ENCODE measurements at places on chromosomes 11 and 22.
A peak's percentile ranks its signal among the peaks of the same experiment; 100 is the strongest.

GRCh38 chr22:27801202-27801615, 347 bp downstream of the MN1 start:
- DNase-seq: no peak

DNA sequence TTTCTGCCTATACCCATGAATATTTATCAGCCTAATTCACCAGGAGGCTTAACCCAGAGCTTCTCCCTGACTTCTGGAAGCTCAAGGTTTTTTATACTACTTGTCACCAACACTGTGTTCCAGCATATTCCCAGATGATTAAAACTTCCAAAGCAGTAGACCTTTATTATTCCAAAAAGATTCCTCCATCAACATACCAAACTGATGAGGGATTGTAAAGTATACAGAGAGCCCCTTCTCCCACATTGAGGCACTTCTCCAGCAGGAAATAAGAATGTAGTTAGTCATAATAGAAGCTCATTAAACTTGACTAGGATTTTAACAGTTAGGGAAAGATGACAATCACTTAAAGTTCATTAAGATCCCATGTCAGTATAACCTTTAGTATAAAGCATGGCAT, 51.4 kb upstream of the CEP126 start:
- DNase-seq: no peak

GRCh38 chr11:27468209-27468994, 4.2 kb downstream of the LGR4 start:
- no peak for DNase-seq

DNA sequence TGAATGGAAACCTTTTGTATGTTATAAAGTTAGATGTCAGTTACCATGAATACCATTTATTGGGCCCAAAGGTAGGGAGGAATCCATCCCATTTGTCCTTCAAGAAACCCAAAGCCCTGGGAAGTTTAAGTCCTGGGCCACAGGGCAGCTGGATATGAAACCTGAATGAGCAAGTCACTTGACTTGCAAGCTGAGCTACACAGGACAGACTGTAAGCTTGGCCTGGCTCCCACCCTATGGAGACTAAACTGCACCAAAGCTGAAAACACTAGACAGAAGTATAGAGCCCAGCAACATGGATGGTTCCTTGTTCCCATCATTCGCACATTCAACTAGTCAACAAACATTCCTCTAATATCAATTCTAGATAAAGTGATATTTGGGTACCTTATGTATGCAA, 71.3 kb downstream of the KCNC1 start:
- DNase-seq: no peak

GRCh38 chr11:65885808-65886536, 2.3 kb downstream of the FIBP start:
- no peak for DNase-seq

GRCh38 chr11:1922481-1923081, 3.1 kb downstream of the TNNT3 start:
- no peak for DNase-seq

- DNase-seq: no peak
Observed at GRCh38 chr11:78952890-78953289, 378.2 kb upstream of the NARS2 start.

DNA sequence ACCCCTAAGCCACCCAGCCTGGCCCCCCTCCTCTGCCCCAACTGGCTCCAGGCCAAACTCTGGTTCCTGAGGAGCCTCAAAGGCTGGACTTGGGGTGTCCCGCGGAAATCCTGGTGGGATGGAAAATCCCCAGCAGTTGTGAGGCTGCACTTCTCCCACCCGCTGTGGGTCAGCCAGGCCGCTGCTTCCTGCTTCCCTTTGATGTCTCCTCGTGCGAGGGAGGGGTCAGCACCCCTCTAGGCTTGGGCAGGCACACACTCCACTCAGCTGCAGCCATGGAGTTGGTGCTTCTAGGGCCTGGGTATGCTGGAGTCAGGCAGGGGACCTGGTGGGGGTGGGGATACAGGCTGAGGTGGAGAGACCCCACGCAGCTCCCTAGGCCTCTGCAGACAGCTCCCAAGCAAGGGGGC, 12.0 kb downstream of the KCNQ1OT1 start:
- no peak for DNase-seq

GRCh38 chr11:20131788-20132666, 28.2 kb downstream of the DBX1 start:
- peak; percentile 18 for DNase-seq

DNA sequence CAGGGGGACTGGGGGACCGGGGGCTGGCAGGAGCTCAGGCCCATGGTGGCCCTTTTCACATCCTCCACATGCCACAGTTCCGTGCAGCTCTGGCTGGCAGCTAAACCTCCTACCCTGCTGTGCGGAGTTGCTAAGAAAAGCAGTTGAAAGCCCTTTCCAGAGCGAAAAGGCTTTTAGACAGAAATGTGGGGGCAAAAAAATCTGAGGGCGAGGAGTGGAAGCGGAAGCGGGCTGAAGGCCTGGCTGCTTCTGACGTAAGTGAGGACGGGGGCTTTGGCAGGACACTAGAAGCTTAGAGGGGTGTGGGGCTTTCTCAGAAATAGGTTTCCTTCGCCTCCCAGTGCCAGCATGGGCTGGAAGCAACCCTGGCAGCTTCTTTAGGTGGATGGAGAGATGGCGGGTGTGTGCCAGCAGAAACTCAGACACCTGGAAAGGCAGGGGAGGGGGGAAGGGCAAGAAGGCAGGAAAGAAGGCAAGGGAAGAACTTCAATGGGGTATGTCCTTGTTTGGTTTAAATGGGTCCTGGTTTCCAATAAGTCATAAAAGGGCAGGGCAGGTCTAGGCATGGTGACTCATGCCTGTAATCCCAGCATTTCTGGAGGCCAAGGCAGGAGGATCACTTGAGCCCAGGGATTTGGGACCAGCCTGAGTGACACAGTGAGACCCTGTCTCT, 11.2 kb upstream of the DGKZ start:
- DNase-seq: no peak

DNA sequence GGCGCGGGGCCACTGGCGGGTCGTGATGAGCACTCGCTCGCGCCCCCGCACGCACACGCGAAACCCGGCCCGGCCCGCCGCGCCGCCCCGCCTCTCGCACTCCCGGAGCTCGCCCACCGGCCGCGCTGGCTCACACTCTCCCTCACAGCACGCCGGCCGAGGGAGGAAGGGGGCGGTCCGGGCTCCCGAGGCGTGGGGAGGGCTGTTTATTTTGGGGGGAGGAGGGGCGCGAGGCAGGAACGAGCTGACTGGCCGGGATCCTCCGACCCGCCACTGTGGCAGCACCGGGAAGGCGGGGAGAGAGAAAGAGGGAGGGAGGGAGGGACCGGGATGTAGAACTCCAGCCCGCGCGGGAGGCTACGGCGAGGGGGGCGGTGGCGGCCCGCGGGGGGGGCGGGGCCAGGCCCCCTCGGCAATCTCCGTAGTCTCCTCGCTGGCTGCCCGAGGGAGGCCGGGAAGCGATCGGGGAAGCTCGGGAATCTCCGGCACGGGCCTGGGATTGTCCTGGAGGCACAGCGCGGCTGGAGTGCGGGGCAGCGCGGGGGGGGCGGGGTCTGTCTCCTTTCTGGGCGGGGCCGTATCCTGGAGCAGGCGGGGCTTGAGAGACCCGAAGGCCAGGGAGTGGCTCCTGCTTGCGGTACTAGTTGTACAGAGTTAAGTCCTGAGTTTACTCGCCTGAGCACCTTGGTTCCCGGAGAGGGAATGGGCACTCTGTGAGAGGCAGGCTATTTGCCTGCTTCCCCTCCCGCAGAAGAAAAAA, at the start of gene RBFOX2:
TSS of gene RBFOX2 (minus strand) at position 179 of the 760 bp plus-strand sequence. CDS start 399 bp downstream, outside the sequence.
- peak; percentile 57 for DNase-seq

Data from HL-60 (cell line).